ENCODE measurements at places on chromosomes 11 and 22.
A peak's percentile ranks its signal among the peaks of the same experiment; 100 is the strongest.

GRCh38 chr22:44193535-44193891 lies 12.8 kb downstream of the PARVG start:
- no peak for DNase-seq

DNA sequence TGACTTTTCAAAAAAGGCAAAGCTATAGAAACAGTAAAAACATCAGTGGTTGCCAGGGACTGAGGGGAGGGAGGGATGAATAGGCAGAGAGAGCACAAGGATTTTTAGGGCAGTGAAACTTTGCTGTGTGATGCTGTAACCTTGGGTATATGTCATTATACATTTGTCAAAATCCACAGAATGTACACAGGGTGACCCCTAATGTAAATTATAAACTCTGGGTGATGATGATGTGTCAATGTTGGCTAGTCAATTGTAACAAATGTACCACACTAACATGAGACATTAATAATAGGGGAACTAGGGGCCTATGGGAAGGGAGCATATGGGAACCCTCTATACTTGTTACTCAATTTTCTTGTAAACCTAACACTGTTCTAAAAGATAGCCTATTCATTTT lies 24.8 kb downstream of the RIBC2 start:
- no peak for DNase-seq

DNA sequence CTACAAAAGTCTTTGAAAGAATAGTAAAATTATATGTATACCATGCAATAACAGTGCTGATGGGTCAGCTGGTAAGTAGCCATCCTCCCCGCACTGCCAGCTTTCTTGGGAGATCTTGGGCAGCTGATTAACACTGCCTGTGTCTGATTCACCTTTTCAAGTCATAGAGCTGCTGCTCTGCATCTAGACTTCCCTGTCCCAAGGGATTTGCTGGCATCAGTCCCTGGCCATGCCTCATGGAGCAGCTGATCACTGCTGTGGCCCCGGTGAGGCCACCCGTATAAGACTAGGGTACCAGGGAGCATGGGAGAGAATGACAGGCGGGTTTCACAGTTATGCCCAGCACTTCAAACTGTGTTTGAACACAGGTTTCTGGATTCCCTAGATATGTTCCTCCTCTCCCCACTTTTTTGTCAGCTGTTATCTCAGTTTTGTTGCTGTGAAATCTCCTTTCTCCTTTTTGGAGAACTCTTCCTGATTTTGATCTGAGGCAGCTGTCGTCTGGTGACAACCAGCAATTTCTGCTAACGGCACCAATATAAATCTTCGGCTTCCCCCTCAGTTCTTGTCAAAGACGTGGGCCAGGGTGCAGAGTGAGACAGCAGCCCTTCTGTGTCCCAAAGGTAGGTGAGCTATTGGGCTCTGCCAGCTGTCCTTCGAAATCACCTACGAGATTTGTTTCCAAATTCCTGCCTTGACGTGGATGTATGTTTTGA lies 438.9 kb downstream of the NTM start:
- no peak for DNase-seq

GRCh38 chr22:40036591-40037225 lies 42.0 kb downstream of the FAM83F start:
- peak; percentile 33 for DNase-seq

DNA sequence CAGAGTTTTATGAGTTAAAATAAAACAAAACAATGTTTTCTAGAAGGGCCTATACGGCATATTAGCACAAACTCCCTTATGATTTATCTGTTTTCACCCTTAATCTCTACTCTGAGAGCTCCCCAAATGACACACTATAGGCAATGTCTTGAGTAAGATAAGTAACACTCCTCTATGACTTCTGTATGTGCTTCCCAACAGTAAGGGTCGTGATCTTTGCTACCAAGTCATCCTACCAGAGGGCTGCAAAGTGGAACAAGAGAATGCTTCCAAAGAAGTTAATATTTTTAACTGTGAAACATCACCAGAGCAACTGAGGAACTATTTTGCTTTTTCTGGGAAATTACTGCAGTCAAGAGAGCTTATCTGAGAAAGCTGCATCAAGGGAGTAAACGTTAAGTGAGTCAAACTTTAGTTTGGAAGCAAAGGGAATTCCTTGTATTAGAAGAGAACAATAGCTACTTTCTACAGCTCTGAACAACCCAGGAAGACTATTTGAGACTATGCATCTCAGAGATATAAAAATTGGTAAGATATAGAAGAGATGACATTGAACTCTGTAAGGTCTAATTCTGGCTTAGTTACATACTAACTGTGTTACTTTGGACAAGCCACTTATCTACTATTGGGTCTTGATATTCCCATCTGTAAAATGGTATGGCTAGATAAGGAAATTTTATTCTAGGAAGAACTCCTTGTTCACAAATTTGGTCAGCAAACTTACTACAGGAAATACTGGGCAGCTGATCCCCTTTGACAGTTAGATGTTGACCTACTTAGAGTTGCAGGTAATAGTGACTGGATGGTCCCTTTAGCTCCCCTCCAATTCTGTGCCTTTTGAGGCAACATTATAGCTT lies 43.7 kb upstream of the CCDC34 start:
- DNase-seq: no peak

Data from stimulated activated CD4-positive, alpha-beta T cell treated with anti-CD3 and anti-CD28 coated beads, Interleukin-1b, Interleukin-23, amount 100 ng/mL, for 24 hours (primary cell).